Activated naive CD4-positive, alpha-beta T cell treated with anti-CD3 and anti-CD28 coated beads, Interleukin-2, amount 50 U/mL, for 72 hours (primary cell): ENCODE measurements at places on chromosomes 4 and X. TPM values are rescaled to one million over a fixed set of nuclear protein-coding genes. Genes with fewer than 3 reads are reported as not detected.

- DNase-seq = no peak
Observed at GRCh38 chr4:101931619-101932018, 141.1 kb downstream of the BANK1 start.

DNA sequence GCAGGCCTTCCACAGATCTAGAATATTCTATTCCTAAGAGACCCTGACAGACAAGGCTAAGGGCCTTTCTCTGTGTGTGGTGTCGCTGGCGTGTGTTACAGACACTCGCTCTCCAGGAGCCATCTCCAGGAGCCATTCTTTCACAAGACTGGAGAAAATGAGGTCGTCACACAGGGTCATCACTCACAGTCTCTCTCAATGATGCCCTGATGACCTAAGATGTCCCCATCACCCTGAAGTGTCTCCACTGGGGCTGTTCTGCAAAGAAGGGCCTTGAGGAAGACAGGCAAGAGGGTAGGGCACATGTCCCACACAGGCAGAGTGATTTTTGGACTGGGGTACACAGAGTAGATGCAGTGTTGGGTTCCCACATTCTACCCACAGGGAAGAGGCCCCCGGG is 34.7 kb downstream of the ZFYVE28 start:
- DNase-seq = no peak

DNA sequence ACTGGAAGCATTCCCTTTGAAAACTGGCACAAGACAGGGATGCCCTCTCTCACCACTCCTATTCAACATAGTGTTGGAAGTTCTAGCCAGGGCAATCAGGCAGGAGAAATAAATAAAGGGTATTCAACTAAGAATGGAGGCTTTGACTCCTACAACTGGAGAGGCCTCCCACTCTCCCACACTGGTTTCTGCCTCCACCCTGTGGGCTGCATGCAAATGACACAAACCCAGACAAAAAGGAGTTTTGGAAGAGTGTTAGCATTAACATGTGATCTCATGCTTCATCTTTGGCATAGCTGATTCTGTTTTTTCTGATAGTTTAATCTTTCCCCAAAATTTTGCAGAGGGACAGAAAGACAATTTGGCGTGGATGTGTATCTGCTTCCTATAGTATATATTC is 80.8 kb upstream of the IQCM start:
- DNase-seq = no peak

- no peak for DNase-seq
Observed at GRCh38 chrX:99719140-99719539, 690.9 kb downstream of the PCDH19 start.

- DNase-seq = no peak
Observed at GRCh38 chr4:39814403-39815185, 116.7 kb downstream of the UBE2K start.

- DNase-seq = no peak
Observed at GRCh38 chr4:121597346-121597934, 99.3 kb downstream of the ANXA5 start.

DNA sequence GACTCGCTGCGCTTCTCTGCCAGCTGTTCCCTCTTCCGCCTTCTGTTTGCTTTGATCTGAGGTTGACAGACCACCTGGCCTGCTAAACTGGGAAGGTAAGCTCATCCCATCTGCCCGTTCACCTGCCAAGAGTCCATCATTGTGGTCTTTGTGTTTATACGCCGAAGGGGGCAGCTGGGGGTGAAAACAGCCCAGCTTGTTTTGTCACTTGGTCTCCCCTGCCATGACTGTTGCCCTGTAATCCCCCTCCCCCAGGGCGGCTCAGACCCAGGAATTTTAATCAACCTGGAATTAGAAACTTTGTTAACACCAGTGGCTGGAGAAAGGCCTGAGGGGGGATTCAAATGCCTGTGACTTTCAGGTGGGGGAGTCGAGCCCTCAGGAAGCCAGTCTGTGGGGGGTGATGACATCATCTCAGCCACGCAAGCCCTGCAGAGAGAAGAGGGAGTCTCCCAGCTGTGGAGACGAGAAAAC is 333.3 kb downstream of the BCOR start:
- DNase-seq = no peak

DNA sequence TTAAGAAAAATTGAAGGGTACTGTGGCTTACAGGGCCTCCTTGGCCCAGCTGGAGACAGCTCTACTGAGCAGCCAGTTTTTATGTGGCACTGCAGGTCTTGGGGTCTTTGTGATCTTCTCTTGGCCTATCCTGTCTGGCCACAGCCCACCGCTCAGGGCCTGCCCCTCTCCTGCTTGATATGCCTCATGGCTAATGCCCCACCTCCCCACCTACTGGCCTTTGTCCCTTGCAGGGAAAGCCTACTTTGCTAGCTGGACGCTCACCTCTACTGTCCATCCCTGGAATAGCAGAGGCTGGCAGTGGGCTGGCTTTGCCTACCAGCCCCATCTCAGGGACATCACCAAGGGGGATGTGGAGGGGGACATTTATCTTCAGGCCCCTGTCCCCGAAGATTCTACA is 134.1 kb downstream of the PJA1 start:
- no peak for DNase-seq

SMIM43 gene
- total RNA-seq = not detected

CYLC1 gene
- not detected for total RNA-seq

GLUD2 gene
- total RNA-seq = 0.36 TPM

ERCC6L gene
- 12.6 TPM for total RNA-seq

GATA1 gene
- not detected for total RNA-seq

SEPSECS gene
- total RNA-seq = 10.9 TPM
